PC-9 (cell line): ENCODE measurements at places on chromosomes 7 and 10. TPM values are rescaled to one million over a fixed set of nuclear protein-coding genes. Genes with fewer than 3 reads are reported as not detected.

GRCh38 chr7:103605640-103606039 is 159.6 kb upstream of the SLC26A5 start:
- no peak for DNase-seq

DNA sequence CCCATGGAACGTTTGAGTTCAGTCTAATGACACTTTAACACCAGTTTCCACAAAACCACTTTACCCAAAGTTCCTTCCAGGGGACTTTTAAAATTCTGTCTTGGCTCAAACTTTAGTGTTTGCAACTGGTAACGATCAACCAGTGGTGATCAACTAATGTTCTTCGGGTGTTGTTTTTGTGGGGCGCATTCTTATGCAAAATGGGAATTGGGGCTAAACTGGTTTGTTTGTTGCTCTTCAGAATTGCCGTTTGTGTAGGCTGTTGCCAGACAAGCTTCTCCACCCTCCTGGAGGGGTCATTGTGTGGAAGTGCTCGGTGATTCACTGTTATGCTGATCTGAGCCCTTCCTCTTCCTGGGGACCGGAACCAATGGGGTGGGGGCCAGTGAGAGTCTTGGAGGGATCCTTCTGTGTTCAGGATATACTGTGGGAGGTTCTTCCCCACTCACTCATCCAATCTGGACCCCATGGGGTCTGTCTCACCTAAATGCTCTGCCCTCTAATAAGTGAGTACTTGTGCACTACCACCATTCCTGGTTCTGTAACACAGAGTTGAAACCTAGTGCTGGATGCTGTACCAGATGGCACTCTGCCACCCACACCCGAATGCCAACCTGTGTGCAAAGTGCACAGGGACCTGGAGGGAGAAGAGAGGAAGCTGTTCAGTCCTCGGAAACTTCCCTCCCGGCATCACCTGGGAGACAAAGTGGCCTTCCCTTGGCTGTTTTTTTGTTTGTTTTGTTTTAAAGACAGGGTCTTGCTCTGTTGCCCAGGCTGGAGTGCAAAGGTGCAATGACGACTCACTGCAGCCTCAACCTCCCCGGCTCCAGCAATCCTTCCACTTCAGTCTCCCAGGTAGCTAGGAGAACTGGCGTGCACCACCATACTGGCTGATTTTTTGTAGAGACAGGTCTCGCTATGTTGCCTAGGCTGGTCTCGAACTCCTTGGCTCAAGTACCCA is 2.1 kb downstream of the NFE2L3 start:
- peak; percentile 66 for DNase-seq

- DNase-seq: no peak
These were observed 67.0 kb upstream of the ATRNL1 start for GRCh38 chr10:115026056-115026745.

CDNF gene
- total RNA-seq: 0.48 and 1.2 TPM in 2 replicates

PLAU gene
- 90.3 and 94.9 TPM in 2 replicates for total RNA-seq

TTYH3 gene
- 109 and 114 TPM in 2 replicates for total RNA-seq

DNA sequence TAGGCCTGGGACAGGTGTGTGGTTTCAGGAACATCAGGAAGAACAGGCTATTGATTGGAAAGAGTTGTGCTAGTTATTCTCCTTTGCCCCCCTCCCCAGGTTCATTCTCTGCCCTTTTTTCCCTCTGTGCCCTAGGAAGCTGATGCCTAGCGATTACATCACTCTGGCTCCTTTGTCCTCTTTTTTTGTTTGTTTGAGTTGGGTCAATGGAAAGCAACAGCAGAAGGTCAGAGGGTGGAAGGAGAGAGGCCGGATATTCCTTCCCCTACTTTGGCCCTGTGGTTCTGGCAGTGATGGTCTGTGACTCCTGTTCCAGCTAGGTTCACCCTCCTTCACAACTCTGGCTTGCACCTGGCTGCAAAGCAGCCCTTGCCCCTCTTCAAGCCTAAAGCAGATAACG is 18.9 kb downstream of the LOXL4 start:
- no peak for DNase-seq

TM9SF3 gene
- total RNA-seq: 72.6 and 75.2 TPM in 2 replicates

DNA sequence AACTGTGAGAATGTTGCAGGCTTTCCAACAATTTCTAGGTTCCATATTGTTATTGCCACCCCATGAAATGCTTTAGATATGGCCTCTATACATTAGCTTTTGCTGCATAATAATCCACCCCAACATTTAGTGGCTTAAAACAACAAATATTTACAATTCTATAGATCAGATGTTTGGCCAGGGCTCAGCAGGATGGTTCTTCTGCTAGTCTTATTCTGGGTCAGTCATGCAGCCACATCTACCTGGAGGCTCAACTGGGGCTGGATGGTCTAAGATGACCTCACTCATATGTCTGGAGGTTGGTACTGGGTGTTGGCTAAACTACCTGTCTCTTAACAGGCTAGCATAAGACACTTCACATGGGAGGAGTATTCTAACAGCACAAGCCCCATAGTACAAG is 607.3 kb downstream of the LRMDA start:
- no peak for DNase-seq

DNA sequence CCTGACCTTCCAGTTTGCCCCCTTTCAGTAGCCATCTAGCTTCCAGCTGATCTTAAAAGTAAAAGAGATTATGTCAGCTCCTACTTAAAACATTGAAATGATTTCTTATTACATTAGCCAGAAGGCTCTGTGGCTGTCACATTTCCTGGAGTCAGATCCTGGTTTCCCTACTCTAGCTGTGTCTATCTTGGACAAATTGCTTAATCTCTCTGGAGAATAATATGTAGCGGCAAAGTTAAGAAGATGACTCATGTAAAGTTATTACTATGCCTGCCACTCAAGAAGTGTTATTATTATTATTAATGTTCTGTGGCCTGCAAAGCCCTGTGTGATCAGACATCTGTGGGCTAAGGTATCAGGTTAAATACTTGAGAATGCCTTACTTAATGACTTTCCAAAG is 107.2 kb downstream of the RUNDC3B start:
- DNase-seq: no peak

UNCX gene
- not detected in 2 replicates for total RNA-seq

DNA sequence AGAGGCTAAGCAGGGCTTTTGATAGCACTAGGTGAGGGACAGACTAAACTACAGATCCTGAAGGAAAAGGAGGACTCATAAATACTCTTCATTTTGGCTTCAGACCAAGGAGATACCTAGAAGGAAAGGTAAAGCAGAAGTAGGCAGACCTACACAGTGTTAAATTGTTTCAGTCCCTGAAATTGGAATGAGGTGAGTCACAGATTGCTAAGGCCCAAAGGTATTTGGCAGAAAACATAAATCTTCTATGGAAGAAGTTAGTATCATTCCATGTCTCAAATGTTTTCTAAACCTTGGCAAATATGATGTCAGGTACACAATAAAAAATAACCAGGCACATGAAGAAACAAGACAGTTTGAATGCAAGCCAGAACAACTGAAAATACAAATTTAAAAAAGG is 30.0 kb downstream of the MTERF1 start:
- DNase-seq: peak; percentile 33

DNA sequence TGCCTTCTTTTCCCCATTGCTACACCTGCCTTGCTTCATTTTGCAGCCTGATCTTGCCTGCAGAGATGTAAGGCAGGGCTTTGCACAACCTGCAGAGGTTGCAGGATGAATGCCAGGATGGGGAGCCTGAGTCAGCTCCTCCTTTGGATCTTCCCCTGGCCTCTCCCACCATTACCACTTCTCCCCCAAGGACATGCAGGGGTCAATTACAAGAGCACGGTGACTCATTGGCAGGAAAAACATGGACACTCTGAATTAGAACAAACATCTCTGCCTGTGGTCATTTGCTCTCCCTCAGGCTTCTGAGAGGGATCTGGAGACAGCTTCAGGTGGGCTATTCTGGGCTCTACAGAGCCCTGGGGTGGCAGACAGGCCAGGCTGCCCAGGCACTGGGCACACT is 89.2 kb downstream of the HERPUD2 start:
- no peak for DNase-seq

- DNase-seq: no peak
These were observed 177.9 kb upstream of the C7orf33 start for GRCh38 chr7:148412691-148413090.

LOXL4 gene
- 2.5 and 3.5 TPM in 2 replicates for total RNA-seq

- peak; percentile 64 for DNase-seq
These were observed 3.9 kb upstream of the GATA3 start for GRCh38 chr10:8050556-8051108.

- DNase-seq: no peak
These were observed 21.7 kb upstream of the FOXI2 start for GRCh38 chr10:127715249-127715648.

- no peak for DNase-seq
These were observed 78.0 kb upstream of the TNS3 start for GRCh38 chr7:47659664-47660462.

AZGP1 gene
- 0.70 TPM in 1 of 2 replicates, not detected in the other for total RNA-seq

DNA sequence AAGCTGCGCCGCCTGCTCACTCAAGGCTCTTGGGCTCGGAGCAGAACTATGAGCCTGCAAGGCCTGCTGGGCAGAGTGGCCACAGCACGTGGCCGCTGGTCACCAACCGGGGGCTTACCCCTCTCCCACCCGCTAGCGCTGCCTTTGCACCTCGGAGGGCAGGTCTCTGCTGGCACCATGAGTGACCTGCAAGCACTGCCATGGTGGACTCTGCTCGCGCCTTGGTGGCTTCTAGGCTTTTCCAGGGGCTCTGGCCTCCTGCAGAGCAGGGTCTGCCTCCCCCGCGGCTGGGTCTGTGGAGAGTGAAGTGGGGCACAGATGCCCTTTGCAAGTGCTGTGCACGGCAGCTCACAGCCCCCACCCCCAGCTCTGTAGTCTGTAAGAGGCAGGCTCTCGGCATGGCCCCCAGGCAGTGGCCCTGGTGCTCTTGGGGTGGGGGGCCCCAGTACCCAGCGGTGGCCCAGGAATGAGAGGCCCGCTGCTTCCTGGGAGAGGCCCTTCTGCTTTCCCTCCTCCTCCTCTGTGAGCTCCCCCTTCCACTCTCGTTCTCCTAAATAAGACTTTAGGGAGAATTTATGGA is 119.6 kb downstream of the INPP5A start:
- DNase-seq: no peak

MSANTD7 gene
- 8.5 and 11.6 TPM in 2 replicates for total RNA-seq

- no peak for DNase-seq
These were observed 306.2 kb downstream of the FRMD4A start for GRCh38 chr10:14024329-14025202.

MRC1 gene
- total RNA-seq: 0.07 TPM in 1 of 2 replicates, not detected in the other

CALN1 gene
- total RNA-seq: not detected in 2 replicates

DNA sequence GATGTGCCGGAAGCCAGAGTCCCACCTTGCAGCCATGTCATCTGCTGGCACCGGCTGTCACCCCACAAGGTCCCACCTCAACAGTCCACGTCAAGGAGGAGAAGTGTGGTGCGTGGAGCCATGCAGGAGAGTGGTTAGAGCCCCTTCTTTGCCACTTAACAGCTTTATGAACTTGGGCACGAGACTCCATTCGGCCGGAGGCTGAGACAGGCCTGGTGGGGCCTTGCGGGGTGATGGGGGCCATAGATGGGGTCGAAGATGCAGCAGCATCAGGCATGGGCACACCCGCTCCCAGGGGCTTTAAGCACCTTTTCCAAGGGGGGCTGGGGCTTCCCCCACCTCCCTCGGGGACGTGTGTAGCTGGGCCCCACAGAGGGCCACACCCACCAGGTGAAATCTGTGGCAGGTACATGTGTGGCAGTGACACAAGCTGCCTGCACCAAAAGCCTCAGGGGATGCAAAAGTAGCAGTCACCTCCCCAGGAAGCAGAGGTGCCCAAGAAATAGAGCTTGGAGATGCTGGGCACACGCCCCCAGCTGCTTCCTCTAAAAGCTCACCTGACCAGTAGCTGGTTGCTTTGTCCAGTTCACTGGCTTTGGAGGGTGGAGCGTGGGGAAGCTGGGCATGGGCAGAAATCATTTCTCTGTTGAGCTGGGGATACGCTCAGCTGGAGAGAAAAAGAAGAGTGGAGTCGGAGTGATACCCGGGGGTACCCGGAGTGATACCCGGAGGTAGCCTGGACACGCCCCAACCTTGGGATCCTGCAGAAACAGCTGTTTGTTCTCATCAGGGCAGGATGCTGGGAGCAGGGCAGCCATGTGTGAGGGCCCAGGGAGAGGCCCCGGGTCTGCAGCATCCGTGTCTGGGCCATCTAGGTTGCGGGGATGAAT is 199.8 kb downstream of the EBF3 start:
- DNase-seq: no peak

- no peak for DNase-seq
These were observed 280.5 kb downstream of the SFMBT2 start for GRCh38 chr10:7130191-7130911.

ADRB1 gene
- total RNA-seq: 0.45 and 0.48 TPM in 2 replicates

GRCh38 chr7:127413962-127414361 is 21.5 kb upstream of the ZNF800 start:
- no peak for DNase-seq

GNG11 gene
- 2.3 and 4.4 TPM in 2 replicates for total RNA-seq

GRCh38 chr10:29968585-29968984 is 90.8 kb downstream of the JCAD start:
- DNase-seq: no peak

DNA sequence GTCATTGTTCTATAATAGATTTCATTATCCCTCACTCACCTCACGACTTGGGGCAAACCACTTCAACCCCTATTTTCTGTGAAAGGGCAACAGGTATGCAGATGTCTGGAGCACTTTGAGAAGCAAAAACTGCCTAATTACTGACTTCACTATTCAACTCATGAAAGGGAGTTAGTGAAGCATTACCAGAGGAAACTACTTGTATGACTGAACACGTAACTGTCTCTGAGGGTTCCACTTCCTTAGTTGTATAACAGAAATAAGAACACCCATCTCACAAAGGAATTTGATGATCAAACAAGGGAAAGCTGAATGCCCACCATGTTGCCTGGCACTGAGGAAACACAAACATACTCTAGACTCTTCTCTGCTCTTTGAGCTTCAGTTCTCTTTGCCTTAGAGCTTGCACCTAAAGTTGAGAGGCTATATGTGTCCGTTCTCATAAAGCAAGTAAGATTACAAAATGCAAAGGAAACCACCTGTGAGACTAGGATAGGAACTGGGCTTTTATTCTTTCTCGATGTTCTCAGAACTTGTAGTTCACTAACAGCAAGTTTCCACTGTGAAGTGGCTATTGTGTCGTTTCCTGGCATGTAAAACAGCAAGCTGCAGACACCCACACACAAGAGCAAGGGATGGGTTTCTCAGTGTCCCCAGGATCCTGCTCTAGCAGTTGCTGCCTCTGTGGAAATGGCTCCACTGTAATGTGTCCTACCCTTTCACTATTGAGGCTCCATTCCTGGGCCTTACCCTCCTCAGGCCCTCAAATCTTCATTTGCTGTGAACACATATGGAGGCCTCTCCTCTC is 2.6 kb downstream of the TMEM243 start:
- no peak for DNase-seq

GRCh38 chr7:76262683-76263402 is 39.6 kb upstream of the HSPB1 start:
- peak; percentile 56 for DNase-seq

CUBN gene
- total RNA-seq: 0.07 and 0.28 TPM in 2 replicates

- no peak for DNase-seq
These were observed 727 bp upstream of the PDSS1 start for GRCh38 chr10:26696786-26697162.

IFIT3 gene
- 6.2 and 7.2 TPM in 2 replicates for total RNA-seq

SYNPO2L gene
- 0.76 and 1.2 TPM in 2 replicates for total RNA-seq

GRCh38 chr7:85695533-85695932 is 508.7 kb upstream of the SEMA3D start:
- DNase-seq: peak; percentile 64
